Breast epithelium (tissue), 4 donors: ENCODE measurements at places on chromosomes 3 and 15. TPM values are rescaled to one million over a fixed set of nuclear protein-coding genes. Genes with fewer than 3 reads are reported as not detected.

- no peak for DNase-seq
These were observed 62.8 kb upstream of the PLSCR4 start for GRCh38 chr3:146313746-146314111.

GOLGA8R gene
- 5.6 TPM for total RNA-seq

- no peak for DNase-seq
These were observed 402.2 kb downstream of the EPHB1 start for GRCh38 chr3:135197246-135197645.

SEMA5B gene
- 0.15 TPM for total RNA-seq

DNA sequence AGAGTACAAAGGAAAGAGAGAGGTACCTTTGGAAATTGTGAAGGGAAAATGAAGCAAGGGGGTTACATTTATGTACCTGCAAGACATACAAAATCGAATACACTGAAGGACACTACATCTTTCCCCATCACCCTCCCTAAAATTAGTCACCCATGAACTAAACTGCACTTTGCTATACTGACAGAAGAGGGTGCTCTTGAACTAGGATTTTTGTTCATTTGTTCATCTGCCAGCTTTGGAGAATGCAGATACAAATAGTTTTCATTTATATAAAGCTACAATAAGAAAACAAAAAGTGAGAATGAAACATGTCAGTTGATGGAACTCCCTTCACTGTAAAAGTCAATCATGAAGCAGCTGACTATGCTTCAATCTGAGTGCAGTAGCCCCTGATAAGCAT, 55.7 kb downstream of the PCCB start:
- no peak for DNase-seq

SEC22A gene
- total RNA-seq: 45.2 TPM

- DNase-seq: no peak
These were observed 74.5 kb downstream of the TMEM108 start for GRCh38 chr3:133112666-133113065.

GRCh38 chr3:140727886-140728285, 50.0 kb downstream of the TRIM42 start:
- DNase-seq: no peak

DNA sequence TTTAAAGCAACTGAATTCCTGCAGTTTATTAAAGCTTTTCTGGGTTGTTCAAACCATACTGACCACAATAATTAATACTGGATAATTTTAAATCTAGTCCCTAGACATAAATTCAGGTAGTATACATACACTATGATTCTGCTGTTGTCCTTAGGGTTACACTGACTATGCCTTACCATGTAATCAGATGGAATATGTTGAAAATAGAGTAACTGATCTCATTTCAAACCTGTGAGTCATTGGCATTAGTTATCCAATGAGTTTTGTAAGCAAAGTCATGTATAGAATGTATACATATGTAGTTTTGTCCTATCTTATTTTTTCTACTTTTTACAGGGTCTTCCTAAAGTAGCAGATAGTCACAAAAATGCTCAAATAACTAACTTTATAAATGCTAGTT, 517.1 kb upstream of the CCDC54 start:
- no peak for DNase-seq

PRR20G gene
- not detected for total RNA-seq

LRRN1 gene
- total RNA-seq: 4.3 TPM

PLSCR2 gene
- total RNA-seq: 0.73 TPM

- DNase-seq: no peak
These were observed 218.2 kb downstream of the ADAMTS17 start for GRCh38 chr15:100123611-100124010.

- no peak for DNase-seq
These were observed 30.4 kb downstream of the HAPLN3 start for GRCh38 chr15:88864861-88865497.

EIF2A gene
- total RNA-seq: 204 TPM

GRCh38 chr3:9218514-9218846, 31.0 kb downstream of the SRGAP3 start:
- no peak for DNase-seq

NT5DC2 gene
- 28.6 TPM for total RNA-seq

DNA sequence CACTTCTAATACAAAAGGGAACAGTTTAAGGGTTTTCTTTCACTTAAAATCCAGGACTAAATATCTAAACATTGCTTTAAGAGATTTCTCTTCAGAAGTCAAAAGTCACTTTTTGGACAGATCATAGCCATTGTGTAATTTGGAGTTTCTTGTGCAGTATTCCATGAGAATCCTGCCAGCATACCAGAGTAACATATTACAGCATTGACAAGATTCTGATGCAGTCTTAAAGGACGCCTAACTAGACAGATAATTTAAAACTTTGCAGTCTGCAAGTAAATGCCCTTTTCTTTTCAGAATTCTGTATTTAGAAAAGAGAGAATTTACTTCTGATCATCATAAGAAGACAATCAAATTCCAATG, 17.5 kb upstream of the IGSF10 start:
- DNase-seq: no peak

IL17RD gene
- total RNA-seq: 3.0 TPM

- DNase-seq: peak; percentile 71
These were observed at the start of gene PRTG for GRCh38 chr15:55742927-55743728. Gene PRTG, minus strand, starts transcription at chr15:55743152. Its CDS starts 221 bp downstream, at chr15:55742931.

DNA sequence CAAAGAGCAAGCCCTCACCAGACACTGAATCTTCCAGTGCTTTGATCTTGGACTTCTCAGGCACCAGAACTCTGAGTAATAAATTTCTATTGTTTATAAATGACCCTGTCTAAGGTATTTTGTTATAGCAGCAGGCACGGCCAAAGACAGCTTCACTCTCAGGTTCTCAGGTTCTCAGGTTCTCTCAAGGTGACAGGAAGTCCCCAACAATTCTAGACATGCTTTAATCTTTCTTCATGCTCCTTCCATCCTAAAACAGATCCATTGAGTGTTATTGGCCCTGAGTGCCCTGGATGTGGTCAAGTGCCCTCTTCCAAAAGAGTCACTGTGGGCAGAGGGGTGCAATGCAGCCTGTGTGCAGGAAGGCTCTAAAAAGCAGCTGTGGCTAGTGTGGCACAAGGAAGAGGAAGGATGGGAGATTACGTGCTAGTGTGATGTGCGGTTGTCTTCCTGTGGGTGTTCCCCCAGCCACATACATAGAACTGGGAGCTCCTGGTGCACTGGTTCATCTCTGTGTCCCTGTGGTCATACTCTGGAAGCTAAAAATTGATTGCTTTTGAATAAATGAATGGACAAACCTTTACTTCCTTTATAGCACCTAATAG, 11.0 kb upstream of the RAB7A start:
- DNase-seq: no peak

DNA sequence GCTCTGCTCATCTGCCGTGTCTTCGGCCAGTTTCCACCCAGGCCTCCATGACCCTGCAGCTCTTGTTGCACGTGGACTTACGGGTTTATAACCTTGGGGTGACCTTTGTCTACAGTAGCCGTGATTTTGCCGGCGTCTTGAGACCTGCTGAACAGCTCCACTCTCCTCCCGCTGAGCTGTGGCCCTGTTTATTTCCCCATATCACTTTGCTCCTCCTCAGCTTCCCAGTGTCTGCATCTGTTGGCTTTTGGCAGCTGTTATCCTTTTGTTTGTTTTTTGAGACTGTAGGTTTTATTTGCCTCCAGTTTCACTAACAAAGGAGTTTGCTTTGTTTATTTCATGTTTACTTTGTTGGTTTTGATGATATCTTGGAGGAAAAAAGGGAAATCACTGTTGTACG, 29.3 kb upstream of the SLC28A1 start:
- no peak for DNase-seq

- DNase-seq: no peak
These were observed 87.8 kb downstream of the SEC22A start for GRCh38 chr3:123289391-123290106.

DNA sequence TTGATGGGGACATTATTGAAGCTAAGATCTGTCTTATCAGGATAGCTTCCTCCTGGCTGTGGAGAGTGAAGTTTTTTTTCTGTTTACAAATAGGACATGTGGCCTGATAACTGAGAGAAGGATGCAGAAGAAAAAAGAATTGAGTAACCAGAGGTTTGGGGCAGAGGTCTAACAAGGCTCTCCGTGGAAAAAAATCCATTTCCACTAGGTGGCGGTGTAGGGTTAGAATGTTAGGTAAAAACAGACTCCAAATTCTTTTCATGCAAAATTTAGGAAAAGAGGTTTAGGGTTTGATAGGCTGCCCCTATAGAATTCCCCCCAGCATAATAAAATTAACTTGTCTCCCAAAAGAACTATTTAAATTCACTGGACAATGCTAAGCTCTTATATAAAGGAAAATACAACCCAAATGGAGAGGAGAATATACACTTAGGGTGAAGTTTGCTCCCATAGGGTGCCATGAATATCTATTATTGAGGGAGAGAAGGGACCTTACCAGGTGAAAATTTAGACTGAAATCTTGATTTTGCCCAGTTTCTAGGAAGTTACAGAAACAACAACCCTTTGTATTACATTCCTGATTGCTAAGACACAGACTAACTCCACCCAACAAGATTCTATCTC, 1560.4 kb downstream of the OTOL1 start:
- no peak for DNase-seq

MYH15 gene
- total RNA-seq: not detected

SHC4 gene
- 1.3 TPM for total RNA-seq

GRCh38 chr15:77067691-77068367, 3.1 kb downstream of the TSPAN3 start:
- DNase-seq: no peak

DNA sequence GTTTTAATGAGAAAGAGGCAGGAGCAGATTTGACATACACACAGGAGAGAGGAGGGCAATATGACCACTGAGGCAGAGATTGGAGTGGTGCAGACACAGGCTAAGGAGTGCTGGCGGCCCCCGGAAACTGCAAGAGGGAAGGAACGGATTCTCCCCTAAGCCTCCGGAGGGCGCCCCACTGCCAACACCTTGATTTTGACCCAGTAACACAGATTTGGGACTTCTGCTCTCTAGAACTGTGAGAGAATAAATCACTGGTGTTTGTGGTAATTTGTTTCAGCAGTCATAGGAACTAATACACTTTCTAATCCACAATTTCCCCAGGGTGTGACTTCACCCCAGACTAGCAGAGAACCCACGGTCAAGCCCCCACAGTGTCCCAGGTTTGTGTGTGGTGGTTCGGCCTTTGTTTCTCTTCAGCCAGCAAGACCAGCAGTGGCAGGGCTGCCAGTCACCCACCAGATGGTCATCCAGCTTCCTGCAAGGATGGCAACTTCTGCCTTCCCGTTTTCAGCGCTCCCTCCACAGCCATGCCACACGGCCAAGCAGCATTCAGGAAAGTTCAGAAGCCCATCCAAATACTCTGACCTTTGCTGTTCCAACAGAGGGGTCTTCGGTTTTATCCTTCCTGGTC, 23.6 kb upstream of the TSPAN3 start:
- no peak for DNase-seq

SERPINI1 gene
- total RNA-seq: 4.3 TPM
